Activated T-helper 1 cell treated with Interleukin-2 at 50 U/mL for 16 hours (primary cell): ENCODE measurements at places on chromosomes 2 and 18.

GRCh38 chr2:146258071-146258470, 1586.8 kb upstream of the ACVR2A start:
- DNase-seq: no peak

DNA sequence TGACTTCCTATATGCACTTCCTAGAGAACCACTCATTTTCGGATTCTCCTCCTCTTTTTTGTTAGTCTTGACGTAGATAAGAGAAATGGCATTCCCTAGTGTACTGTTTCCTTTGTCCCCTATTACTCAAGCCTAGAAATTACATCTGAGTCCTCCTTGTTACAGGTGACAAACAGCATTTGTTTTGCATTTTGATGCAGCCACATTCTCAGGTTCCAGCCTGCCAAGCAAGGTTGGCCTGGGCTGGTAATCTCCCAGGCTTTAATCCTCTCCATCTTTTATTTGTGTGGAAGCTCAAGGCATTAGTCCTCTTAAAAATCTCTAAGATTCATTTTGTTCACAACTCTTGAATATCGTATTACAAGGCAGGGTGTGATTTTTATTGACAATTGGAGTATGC, 318.0 kb upstream of the NRP2 start:
- DNase-seq: no peak

DNA sequence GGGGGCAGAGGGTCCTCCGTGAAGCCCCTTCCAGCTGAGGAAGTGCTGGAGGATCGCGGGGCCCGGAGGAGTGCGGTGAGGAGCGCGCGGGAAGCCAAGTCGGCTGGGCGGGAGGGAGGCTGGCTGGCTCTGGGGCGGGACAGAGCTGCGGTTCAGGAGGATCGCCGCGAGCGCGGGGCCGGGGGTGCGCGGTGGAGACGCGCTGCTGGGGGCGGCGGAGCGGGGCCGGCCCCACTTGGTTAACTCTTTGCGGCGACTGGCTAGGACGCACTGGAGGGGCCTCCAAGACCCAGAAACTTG, 464 bp downstream of the CYBRD1 start:
- DNase-seq: no peak

DNA sequence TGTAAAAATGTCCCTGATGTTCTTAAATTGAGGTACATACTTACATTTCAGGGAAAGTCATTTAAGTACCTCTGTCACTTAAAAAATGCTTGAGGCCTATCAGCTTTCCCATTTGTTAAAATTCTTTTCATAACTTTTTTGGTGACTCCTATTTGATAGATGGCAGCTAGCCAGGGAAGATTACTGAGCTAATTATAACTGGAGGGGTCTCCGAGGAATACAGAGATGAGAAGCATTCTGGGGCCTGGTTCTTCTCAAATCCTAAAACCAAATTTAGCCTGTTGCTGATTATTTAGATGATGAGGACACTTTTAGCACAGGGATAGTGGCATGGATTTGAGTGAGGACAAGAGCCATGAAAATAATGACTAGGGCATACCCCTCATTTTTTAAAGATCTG, 4.8 kb downstream of the UGP2 start:
- no peak for DNase-seq

DNA sequence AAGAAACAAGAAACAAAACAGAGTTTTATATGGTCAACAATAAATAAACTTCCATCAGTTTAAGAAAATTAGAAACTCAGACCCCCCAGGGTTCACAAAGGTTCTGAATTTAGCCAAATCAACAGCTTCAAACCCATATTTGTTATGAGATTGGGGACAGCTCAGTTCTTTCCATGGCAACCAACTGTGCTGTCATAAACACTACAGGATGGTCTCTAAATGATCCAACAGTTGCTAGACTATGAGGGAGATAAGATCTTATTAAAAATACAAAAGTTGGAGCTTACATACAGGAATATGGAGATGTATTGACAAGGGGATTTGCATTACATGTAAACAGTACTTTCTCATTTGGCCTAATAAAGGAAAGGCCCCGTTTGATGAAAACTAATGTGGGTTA, 154.6 kb upstream of the CTAGE1 start:
- DNase-seq: no peak

- no peak for DNase-seq
Measured at GRCh38 chr2:147288131-147288530, 556.7 kb upstream of the ACVR2A start.

DNA sequence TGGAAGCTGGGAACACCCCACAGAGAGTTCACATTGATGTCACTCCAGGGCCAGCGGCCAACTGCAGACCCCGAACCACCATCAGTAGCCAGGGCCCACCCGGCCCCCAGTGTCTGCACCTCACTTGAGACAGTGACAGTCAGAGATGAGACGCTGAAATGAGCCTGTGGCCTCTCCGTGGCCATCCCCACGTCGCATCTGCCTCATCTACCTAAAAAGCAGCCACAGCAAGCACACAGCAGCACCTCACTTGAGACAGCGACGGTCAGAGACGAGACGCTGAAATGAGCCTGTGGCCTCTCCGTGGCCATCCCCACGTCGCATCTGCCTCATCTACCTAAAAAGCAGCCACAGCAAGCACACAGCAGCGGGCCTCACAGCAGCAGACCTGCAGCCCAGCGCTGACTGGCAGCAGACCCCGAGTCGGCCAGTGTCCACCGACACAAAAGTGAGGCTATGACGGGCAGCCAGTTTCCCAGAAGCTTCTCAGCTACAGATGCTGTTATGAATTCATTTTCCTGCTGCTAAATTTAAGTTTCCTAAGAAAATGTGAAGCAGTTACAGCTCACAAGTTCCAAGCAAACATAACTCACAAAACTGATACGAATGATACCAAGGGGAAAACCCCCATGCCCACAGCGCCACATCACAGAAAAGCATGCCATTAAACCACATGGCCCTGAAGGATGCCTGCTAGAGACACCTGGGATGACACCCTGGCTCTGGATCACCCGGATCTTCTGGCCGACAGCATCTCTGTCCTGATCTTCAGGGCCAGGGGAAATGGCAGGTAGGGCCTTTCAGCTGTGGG, 27.7 kb downstream of the SNORC start:
- no peak for DNase-seq

DNA sequence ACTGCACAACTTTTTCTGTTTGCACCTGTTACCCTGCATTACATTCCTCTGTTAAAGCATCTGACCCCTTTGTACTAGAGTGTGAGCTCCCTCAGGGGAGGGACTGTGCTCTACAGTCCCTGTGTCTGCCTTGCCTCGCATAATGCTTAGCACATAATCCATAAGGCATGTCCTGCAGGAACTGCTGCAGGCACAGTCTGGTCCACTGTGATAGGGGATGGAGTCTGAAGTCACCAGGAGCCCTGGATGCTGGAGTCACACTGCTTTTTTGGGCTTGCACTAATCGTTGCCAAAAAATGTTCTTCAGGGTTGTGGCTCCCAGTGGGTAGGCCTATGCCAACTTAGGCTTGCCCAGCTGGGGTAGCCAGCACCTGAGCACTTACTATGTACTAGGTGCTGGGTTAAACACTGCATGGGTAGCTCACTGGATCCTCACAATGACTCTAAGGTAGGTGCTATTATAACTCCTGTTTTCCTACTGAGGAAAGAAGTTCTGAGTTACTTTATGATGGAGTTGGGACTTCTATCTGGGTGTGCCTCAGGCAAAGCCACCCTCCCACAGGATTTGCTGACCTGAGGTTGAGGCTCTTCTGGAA, 33.3 kb downstream of the COPS7B start:
- no peak for DNase-seq

DNA sequence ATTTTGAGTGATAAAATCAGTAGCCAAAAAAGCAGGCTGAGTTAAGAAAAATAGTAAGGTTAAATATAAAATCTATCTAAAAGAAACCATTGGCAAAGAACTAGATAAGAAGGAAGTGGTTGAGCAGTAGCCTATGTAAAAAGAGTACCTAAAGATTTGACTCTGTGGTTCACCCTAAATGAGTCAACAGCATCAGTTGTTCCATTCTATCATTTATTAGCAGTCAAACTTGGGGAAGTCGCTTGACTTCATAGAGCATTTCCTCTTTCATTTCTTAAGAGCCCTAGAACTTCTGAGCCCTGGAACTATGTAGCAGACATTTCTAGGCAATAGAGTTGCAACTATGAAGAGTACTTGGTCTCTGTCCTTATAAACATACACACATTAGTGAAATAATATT, 381.7 kb downstream of the NUP35 start:
- no peak for DNase-seq

DNA sequence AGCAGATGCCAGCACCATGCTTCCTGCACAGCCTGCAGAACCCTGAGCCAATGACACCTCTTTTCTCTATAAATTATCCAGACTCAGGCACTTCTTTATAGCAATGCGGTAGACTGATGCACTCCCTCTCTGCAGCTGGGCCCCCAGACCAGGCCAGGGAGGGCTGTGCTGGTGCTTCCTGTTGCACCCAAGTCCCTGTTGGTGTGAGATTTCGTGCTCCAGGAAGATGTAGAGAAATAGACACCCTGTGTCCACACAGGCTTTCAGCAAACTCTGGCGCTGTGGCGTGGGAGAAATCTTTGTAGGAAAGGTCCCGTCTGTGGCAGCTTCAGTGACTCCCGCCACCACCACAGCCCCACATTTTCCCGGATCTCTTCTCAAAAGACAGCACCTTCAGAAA, 572.2 kb downstream of the GALR1 start:
- DNase-seq: no peak

- DNase-seq: no peak
Measured at GRCh38 chr2:84137034-84137433, 322.0 kb downstream of the SUCLG1 start.

DNA sequence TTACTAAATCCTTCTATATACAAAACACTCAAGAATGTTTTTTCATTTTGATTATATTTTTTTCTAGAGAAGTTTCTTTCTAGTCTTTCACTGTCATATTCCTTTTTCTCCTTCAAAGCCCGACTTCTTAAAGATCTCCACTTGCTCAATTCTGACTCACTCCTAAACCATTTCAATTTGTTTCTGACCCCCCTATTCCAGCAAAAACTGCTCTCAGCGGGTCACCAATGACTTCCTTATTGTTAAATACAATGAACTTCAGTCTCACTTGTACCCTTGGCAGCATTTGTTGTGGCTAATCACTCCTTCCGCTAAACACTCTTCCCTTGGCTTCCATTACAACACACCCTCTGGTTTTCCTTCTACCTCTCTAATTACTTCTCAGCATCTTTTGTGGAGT, 111.1 kb upstream of the RBBP8 start:
- no peak for DNase-seq

GRCh38 chr2:33494155-33494779, 17.8 kb downstream of the RASGRP3 start:
- DNase-seq: no peak

GRCh38 chr2:12222554-12222953, 476.1 kb downstream of the LPIN1 start:
- no peak for DNase-seq

- DNase-seq: no peak
Measured at GRCh38 chr2:134568413-134568812, 150.4 kb downstream of the TMEM163 start.

- DNase-seq: no peak
Measured at GRCh38 chr2:29123617-29124349, 8.6 kb downstream of the CLIP4 start.

- DNase-seq: no peak
Measured at GRCh38 chr2:217795067-217795466, 207.7 kb downstream of the TNS1 start.

GRCh38 chr18:75472906-75473305, 45.4 kb upstream of the SMIM21 start:
- no peak for DNase-seq

GRCh38 chr18:11689669-11690565, 853 bp downstream of the GNAL start:
- DNase-seq: no peak

GRCh38 chr2:1675633-1676032, 68.7 kb downstream of the PXDN start:
- no peak for DNase-seq

GRCh38 chr18:59639821-59640220, 57.4 kb downstream of the CCBE1 start:
- no peak for DNase-seq

- DNase-seq: no peak
Measured at GRCh38 chr2:179377296-179377695, 112.7 kb upstream of the SESTD1 start.

DNA sequence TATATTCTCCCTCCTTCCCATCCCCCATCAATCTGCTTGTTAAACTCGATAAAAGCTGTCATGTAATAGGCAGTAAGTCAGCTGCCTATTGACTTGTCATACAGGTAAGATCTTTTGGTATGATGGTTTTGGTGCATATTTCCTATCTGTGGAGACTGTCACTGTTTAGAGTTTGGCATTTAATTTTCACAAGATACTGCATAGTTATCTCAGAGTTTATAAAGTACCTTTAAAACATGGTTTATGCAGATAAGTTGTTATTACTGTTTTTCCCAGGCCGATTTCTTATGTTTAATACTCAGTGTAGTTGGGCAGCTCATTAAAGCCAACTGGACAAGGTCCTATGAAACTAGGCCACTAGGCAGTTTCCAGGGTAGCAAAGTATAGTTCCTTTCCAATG, 222.1 kb downstream of the GALNT13 start:
- no peak for DNase-seq

- no peak for DNase-seq
Measured at GRCh38 chr2:205482399-205483081, 199.8 kb upstream of the NRP2 start.

DNA sequence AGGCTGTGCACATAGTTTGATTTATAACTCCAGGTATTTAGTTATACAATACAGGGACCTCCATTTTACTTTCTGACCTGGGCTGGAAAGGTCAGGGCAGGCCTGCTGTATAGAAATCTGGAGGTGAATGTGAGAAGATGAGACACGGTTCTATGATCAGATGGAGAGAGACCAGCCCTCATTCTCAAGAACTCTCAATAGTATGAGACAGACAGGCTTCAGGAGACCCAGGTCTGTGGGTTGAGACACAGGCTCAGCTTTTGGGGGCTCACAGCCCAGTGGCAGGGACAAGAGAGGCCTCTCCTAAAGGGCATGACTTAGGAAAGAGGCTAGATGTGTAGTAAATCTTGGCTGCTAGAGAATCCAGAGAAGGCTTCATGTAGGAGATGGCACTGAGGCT, 719 bp upstream of the ATP6V1B1 start:
- no peak for DNase-seq

DNA sequence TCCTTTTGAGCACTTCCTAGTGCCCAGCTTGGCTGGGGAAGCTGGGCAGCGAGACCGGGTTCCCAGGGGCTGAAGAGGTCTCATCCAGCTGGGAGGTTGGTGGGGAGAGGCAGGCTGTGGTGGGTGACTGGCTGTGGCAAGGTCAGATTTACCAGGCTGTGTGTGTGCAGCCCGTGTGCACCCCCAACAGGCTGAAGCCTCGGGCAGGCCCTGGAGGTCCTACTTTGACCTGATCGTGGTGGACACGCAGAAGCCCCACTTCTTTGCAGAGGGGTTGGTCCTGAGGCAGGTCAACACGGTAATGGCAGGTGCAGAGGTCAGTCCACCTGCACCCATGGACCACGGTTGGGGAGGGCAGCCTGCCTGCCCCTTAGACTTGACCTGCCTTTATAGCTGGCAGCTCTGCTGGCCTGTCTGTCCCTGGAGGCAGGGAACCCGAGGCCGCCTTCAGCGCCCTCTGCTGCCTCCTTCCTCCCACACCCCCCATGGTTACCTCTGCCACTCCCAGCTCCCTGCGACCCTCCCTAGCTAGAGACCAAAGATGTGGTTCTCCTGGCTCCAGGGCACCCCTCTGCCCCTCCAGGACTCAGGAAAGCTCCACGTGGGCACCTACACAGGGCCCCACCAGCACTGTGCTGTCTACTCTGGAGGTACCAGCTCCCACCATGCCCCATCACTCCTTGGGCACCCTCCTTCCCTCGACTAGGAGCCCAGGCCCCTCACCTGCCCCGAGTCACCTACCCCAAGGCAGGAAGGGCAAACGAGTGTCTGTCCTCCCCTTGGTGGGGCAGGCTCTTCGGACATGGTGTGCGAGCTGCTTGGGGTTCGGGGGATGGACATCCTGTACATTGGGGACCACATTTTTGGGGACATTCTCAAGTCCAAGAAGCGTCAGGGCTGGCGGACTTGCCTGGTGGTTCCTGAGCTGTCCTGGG, 4.0 kb downstream of the NT5DC4 start:
- DNase-seq: no peak
